ENCODE measurements at places on chromosomes 4 and X.

DNA sequence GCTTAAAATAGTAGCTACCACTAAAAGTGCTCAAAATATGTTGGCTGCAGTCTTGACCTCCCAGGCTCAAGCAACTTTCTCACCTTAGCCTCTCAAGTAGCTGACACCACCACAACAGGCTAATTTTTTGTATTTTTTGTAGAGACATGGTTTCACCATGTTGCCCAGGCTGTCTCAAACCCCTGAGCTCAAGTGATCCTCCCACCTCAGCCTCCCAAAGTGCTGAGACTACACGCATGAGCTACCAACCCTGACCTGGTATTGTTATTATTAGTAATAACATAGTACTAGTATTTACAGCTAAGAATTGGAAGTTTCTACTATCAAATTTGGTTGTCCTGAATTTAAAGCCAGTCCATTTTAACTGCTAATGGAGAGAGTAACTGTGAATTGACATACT lies 18.0 kb downstream of the STAP1 start:
- no peak for DNase-seq

GRCh38 chr4:139669890-139670289 lies 4.3 kb downstream of the MGST2 start:
- DNase-seq = no peak

GRCh38 chr4:182745237-182745636 lies 171.9 kb downstream of the DCTD start:
- no peak for DNase-seq

DNA sequence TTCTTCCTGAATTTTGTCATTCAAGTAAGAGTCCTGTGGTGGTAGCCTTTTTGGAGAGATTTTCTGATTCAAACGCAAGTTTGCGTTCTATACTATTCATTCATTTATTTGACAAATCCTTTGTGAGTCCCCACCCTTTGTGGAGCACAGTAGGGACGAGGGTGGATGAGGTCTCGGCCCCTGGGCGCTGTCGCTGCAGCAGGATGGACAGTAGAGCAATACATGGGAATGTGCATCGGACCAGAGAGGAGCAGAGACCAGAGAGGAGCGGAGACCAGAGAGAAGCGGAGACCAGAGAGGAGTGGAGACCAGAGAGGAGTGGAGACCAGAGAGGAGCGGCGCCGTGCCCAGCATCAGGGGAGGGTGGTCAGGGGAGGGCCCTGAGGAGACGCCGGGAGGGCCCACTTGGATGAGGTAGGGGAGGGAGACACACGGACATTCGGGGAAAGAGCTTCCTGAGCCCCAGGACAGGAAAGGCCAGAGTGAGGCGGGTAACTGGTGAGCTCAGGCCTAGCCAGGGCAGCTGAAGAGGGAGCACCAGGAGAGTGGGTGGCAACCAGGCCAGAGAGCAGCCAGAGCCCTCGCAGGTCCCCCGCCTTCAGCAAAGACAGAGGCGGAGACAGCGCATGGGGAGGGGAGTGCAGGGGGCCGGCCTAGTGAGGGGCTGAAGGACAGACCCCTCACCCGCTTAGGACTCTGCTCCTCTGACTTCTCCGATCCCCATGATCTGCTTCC lies 67.3 kb downstream of the NAT8L start:
- DNase-seq = no peak

DNA sequence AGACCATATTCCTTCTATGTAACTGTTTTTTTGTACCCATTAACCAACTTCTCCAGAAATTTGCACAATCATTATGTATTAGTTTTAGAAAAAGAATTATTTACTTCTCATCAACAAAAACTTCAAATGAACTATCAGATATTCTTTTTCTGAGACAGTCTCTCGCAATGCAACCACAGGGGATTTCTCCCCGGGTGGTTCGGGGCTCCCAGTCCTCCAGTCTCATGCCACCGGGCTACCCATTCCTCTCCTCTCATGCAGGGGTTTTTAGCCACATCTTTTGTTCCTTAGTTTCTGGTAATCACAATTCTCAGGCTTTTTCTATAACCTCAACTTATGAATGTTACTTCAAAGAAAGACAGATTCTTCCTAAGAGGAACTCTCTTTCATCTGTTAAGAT lies 46.6 kb upstream of the CLNK start:
- no peak for DNase-seq

- DNase-seq = no peak
Measured at GRCh38 chr4:185836241-185837084, 24.5 kb upstream of the SORBS2 start.

- no peak for DNase-seq
Measured at GRCh38 chr4:97892592-97893266, 250.5 kb downstream of the STPG2 start.

DNA sequence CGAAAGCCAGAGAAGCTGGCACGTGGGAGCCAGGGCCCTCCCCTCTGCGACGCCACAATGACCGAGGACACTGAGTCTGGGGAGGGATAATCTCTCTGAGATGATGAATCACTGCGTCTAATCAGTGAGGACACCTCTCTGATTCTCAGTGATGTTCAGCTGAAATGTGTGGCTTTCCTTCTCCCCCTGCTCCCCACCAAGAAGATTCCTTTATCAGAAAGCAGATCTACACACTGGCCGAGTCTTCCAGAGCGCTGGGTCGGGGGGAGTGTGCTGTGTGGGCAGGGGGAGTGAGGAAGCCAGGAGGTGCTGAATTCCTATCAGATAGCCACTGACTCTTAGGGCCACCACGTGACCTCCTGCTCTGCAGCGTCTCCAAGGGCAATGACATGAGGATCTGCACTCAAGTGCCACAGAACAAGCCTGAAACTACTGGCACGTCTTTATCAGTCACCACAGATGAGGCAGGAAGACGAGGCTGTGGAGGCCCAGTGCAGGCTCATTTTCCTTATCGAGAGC lies 89.2 kb downstream of the GATB start:
- DNase-seq = no peak

GRCh38 chrX:50697691-50698090 lies 116.3 kb downstream of the SHROOM4 start:
- no peak for DNase-seq

DNA sequence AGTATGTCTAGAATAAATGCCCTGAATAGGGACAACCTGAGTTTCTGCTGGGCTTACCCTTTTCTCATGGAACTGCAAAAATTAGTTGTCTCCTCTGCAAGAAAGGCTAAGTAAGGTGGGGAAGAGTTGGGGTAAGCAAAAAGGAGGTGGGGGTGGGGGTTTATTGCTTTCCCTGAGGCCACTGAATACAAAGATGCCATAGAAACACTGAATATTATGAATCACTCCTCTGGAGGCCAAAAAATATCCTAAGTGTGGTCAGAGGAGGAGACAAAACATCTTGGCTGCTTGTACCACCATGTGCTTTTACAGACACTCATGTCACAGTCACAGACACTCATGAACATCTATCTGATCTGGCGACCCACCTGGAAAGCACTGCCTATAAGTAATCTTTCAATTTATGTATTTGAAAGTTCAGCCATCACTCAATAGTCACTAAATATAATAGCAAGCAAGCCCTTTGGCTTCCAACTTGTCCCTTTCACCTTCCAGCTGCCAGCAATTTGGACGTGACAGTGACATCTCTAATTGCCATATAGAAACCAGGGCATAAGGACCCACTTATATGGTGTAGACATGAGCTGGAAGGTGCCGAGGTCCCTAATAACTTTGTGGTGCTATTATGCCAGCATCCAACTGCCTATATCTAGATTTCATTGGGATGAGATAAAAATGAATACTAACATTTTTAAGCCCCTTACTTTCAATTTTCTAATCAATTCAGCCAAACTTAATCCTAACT lies 122.7 kb upstream of the CBR4 start:
- no peak for DNase-seq

GRCh38 chrX:31717474-31717873 lies 645.6 kb upstream of the FTHL17 start:
- DNase-seq = no peak

DNA sequence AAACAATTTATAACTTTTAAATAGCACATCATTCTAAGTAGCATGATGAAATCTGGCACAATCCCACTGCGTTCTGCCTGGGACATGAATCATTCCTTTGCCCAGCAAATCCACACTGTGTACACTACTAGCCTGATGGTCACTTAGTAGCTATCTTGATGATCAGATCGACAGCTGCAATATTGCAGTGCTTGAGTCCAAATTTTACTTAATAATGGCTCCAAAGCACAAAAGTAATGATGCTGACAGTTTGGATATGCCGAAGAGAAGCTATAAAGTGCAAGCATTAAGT lies 86.6 kb upstream of the NPNT start:
- no peak for DNase-seq

Measured in dorsolateral prefrontal cortex (tissue), 122 donors.